Glutamatergic neuron (in vitro differentiated cells): ENCODE measurements at places on chromosomes 12 and 14. TPM values are rescaled to one million over a fixed set of nuclear protein-coding genes. Genes with fewer than 3 reads are reported as not detected.

- no peak for DNase-seq
Observed at GRCh38 chr12:25121916-25122315, 73.0 kb downstream of the DNAI7 start.

- DNase-seq: no peak
Observed at GRCh38 chr12:87943023-87943422, 86.2 kb downstream of the C12orf50 start.

DNA sequence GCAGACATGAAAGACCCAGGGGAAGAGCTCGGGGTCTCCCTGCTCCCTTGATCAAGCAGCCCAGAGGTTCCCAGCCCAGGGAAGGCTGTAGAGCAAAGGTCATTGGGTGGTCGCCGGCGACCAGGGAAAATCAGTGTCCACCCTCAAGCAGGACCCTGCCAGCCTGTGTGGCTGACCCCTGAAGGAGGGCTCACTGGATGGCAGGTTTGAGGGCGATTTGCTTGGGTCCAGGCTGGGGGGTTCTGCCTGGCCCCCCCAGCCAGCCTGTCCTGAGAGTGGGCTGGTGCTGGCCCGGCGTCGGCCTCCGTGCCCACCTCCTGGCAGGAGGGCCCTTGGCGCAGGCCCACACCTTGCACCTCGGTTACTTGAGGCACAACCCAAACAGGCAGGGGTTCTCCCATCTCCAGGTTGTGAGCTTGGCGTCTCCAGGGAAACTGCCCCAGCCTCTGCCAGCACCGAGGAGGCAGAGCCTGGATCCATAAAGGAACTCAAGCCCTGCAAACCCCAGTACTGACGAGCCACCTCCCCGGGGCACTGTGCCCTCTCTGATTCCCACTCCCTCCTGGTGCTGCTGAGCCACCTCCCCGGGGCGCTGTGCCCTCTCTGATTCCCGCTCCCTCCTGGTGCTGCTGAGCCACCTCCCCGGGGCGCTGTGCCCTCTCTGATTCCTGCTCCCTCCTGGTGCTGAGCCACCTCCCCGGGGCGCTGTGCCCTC lies 329.0 kb upstream of the SFSWAP start:
- DNase-seq: no peak

DNA sequence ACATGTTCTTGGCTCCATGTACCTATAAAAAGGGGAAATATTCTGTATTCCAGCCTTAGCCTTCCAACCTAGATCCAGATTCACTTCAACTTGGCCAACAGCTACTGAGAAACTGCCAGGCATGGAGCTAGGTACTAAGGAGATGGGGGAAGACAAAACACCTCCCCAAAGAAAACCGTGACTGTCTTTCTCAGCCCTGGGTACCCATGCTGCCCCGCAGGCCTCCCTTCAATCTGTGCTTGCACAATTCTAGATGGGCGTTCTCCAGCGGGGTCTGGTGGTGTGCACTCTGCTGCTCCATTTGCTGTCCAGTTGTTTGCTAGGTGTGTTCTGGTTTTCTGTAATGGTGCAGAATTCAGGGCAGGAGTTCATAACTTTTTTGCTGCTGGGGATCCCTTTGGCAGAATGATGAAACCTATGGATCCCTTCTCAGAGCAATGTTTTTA lies 817 bp upstream of the KRT4 start:
- no peak for DNase-seq

DNA sequence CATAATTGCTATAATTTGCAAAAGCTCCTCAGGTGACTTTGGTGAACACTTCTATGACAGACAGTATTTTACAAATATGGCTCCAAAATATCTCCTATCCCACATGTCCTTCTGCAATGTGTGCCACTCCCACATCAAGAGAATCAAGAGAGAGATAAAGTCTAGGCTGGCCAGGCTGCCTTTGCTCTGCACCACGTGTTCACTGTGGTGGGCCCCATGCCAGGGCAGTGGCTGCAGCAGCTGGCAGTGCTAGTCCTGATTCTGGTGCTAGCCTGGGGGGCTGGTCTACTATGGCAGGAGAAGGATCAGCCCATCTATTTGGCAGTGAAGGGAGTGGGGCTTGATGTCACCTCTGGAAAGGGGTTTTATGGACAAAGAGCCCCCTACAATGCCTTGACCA lies 86.3 kb downstream of the DRAM1 start:
- DNase-seq: no peak

DNA sequence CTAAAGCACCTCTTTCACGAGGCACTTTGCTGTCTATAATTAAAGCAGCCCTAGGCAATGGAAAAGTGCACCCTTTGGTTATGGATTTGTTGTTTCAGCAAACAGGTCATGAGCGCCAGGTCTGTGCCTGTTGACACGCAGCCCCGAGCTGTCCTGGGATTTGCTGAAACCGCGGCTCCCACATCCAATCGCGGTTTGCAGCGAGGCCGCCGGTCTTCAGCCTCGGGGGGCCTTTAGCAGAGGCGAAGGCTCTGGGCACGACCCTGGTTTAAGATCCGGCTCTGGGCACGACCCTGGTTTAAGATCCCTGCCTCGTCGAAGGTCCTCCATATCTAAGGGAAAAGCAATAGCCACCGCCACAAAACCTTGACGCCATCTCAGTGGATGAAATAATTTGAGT lies 79.2 kb downstream of the GLT1D1 start:
- no peak for DNase-seq

DNA sequence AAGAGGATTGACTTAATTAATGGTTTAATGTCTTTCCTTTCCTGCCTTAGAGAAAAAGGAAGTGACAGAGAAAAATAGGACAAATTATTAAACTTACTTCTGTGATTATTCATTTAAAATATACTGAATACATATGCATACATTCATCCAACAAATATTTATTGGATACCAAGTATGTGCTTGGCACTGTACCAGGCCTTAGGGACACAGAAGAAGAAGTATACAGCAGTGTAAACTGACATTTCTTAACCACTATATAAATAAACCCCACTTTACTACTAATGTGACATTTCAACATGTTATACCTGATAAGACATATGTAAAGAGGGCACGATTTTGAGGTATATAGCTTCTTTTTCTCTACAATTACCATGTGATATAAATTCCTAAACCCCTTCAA lies 53.6 kb downstream of the ERO1A start:
- no peak for DNase-seq

DNA sequence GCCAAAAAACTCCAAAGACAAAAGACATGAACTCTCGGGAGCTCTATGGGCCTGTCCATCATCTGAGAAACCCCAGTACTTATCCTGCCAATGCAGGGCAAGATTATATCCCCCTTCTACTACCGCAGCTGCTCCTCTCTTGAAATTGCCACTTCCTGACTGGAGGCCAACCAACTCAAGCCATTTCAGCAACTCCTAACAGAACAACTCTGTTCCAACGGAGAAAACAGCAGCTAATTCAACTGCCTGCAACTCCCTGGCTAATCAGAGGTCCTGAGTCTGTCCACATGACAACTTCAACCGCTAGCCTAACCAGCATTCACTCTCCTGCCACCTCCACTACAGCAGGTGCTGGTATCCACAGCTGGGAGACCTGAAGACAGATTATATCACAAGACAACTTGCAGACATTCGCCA lies 24.1 kb downstream of the CEP83 start:
- DNase-seq: no peak

DNA sequence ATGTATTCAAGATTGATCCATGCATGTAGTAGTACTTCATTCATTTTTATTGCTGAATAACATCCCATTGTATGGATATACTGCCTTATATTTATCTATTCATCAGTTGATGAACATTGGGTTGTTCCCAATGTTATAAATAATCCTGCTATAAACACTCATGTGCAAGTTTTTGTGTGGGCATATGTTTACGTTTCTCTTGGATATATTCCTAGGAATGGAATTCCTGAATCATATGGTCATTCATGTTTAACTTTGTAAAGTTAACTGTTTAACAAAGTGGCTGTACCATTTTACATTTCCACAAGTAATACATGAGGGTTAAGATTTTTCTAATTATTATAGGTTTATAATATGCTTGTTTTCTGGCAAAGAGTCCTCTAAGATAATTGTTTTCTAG lies 1568.2 kb upstream of the SEL1L start:
- DNase-seq: no peak

DNA sequence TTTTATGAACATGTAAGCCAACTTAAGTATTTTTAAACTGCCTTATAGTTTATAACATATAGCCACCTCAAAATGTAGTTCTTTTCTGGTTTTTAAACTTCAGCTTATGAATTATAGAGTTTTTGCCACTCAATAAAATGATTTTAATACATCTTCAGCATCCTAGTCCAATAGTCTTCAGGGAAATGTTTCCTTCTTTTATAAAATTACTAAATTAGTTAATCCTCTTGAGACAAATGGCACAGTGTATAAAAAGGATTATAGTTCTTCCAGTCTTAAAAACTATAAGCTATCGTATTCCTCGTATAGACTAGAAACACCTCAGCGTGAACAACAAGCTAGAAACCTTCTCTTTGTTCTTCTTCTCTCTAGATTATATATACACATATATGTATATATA lies at the start of gene OR6C74:
Gene OR6C74, plus strand, starts transcription at position 301 of the 400 bp plus-strand sequence. CDS start 2,679 bp downstream, outside the sequence.
- no peak for DNase-seq

DNA sequence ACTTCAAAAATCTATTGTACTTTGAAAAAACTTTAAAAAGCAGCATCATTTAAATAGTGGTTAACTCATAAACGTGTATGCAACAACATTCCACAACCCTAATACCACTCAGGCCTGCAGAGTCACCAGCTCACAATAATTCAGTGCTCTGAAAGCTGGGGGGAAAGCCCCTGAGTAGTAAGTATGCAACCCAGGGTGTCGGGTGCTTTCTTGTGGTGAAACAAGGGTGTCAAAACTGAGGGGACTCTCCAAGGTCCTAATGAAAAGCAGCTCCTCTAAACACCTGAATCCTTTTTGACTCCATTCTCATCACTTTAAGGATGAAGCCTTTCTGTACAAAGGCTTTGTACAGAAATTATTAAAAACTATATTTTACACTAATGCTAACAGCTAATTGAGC lies 33.7 kb downstream of the FGFR1OP2 start:
- no peak for DNase-seq

GRCh38 chr14:83646228-83646627 lies 1883.7 kb upstream of the FLRT2 start:
- DNase-seq: no peak

GRCh38 chr12:78183824-78184223 lies 353.1 kb downstream of the NAV3 start:
- DNase-seq: no peak

- no peak for DNase-seq
Observed at GRCh38 chr12:67582238-67582834, 66.2 kb upstream of the DYRK2 start.

- DNase-seq: no peak
Observed at GRCh38 chr14:90836692-90837063, 20.4 kb upstream of the TTC7B start.

DNA sequence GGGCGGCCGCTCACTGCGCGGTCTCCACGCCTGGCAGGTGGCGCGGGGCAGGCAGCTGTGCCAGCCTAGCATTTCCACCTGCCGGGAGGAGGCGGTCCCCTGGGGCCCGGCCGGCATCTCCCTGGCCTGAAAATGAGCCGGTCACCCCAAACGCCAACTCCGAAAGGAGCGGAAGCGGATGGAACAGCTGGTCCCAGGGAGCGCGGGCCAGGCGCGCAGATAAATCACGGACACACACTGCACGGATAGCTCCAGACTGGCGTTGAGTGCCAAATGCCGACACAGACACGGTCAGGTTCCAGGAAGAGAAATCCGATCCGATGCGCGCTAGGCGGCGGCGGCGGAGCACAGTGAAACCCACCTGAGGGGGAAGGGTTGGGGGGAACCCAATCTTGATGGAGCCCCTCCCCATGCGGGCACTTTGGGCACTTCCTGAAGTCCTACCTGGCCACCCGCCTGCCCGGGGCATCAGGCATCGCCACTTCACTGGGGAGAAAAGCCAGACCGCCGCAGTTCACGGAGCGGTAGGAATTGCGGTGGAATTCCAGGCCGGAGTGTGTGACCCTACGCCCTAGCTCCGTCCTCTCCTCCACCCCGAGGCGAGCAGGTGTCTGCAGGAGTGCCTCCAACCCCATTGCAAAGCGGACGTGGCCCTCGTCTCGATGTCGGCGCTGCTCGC lies 624 bp upstream of the PLEKHD1 start:
- peak; percentile 34 for DNase-seq

- no peak for DNase-seq
Observed at GRCh38 chr14:33369972-33370371, 431.3 kb downstream of the NPAS3 start.

GRCh38 chr14:58785701-58786100 lies 147.9 kb downstream of the DACT1 start:
- no peak for DNase-seq

GRCh38 chr14:73752297-73752992 lies 38.3 kb upstream of the PNMA1 start:
- DNase-seq: no peak

- DNase-seq: no peak
Observed at GRCh38 chr12:103924761-103925641, 5.2 kb upstream of the HSP90B1 start.

GRCh38 chr14:88829685-88830302 lies 5.3 kb downstream of the TTC8 start:
- DNase-seq: no peak

DNA sequence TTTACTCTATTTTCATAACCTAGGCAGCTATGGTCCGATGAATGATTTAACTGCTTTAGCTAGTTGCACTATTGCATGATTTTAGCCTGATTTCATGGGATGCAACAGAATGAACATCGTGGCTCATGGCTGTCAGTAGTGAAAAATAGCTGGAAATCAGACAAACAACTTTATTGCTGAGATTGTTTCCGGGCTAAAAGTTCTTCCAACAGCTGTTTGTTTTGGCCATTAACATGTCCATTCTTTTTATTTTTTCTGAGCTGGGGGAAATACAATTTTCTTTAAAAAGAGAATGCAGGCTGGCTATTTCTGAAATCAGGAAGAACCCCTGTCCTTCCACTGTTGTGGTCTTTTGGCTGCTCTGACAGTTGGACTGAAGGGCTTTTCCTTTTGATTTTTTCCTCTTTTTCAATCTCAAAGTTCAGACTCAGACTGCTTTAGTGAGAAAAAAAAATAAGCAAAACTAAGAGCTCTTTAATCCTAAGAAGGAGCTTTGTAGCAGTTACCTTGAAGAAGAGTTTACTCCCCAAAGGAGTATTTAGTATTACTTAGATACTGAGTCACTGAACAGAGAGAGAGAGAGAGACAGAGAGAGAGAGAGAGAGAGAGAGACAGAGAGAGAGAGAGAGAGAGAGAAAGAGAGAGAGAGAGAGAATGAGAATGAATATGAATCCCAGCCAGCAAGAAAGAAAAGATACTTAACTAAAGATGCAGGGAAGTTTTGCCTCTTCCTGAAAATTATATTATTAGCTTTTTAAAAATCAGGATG lies at the start of gene NAV3:
Gene NAV3, plus strand, starts transcription at position 312 of the 769 bp plus-strand sequence. CDS start 568 bp downstream, outside the sequence.
- no peak for DNase-seq

NTF3 gene
- total RNA-seq: 5.0 TPM

NTN4 gene
- 0.59 TPM for total RNA-seq

ANKS1B gene
- 11.3 TPM for total RNA-seq

RFX4 gene
- not detected for total RNA-seq

SERPINA4 gene
- total RNA-seq: not detected

SYNJ2BP gene
- total RNA-seq: 17.4 TPM

STXBP6 gene
- total RNA-seq: 0.49 TPM

ANO2 gene
- not detected for total RNA-seq

DICER1 gene
- 113 TPM for total RNA-seq

CD163 gene
- total RNA-seq: 20.6 TPM

PIK3C2G gene
- total RNA-seq: not detected
